Aorta (tissue), 5 donors: ENCODE measurements at places on chromosomes 12 and 14.

GRCh38 chr14:68578597-68578996, 214.3 kb downstream of the ZFP36L1 start:
- DNase-seq: no peak

DNA sequence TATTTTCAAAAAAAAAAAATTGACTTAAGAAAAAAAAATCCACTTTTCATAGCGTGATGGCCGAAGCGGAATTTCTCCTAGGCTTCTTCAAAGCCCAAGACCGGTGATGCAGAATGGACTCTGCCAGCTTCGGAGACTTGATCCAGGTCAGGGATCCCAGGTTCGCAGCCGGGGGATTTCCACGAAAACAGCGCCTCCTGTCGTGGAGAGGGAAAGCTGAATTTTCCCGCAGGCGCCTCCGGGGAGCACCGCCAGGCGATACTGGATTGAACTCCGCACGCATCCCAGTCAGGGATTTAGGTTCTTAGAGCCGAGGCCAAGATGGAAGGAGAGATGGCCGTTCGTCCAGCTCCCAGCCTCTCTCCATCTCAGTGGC, 2.1 kb downstream of the TTC6 start:
- DNase-seq: no peak

GRCh38 chr14:68696721-68697495, 96.0 kb downstream of the ZFP36L1 start:
- DNase-seq: peak; percentile 37

GRCh38 chr12:113770389-113770865, 195.7 kb downstream of the RBM19 start:
- no peak for DNase-seq

GRCh38 chr12:53579545-53579955, 46.6 kb downstream of the ATF7 start:
- DNase-seq: no peak

DNA sequence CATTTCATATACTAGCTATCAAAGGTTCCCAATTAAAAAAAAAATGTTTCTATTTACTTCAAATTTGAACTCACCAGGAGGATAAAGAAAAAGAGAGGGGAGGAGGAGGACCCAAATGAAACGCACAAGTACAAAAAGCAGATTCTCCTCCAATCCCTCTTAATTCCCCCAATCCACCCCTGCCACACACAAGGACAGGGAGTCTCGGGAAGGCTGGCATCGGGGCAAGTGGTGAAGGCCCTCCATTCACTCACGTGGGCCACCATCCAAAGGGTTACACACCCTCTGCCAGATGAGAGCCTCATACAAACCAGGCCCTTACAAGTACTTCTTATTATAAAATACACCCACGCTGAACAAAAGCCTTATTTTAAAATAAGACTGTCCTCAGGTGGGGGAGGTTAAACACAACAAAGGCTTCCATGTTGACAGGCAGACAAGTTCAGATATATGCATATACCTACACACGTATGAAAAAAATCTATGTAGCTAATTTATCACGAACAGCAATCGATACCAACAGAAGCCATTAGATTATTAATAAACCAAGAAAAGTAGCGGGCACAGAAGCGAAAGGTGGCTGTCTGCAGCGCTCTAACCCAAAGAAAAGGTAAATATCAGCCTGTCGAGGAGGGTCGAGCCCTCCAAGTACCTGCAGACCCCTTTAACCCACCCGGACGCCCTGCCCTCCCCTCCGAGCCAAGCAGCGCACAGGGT, 1.5 kb downstream of the ATP2B1 start:
- DNase-seq: peak; percentile 54

DNA sequence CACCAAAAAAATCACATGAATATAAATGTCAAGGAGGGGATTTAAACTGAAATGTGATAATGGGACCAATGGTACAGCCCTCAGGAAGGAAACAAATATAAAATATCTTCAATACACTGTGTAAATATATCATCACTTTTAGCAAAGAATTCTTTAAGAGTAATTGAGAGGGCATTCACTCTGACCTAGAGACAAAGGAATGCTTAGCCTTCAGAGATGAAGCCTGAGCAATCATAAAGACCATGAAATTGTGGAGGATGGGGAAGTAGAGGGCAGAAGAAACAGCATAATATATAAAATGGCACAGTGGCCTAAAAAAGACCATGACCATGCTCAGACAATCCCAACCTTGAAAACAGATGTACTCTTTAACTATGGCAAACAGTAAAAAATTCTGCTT, 20.4 kb downstream of the YAF2 start:
- DNase-seq: no peak

DNA sequence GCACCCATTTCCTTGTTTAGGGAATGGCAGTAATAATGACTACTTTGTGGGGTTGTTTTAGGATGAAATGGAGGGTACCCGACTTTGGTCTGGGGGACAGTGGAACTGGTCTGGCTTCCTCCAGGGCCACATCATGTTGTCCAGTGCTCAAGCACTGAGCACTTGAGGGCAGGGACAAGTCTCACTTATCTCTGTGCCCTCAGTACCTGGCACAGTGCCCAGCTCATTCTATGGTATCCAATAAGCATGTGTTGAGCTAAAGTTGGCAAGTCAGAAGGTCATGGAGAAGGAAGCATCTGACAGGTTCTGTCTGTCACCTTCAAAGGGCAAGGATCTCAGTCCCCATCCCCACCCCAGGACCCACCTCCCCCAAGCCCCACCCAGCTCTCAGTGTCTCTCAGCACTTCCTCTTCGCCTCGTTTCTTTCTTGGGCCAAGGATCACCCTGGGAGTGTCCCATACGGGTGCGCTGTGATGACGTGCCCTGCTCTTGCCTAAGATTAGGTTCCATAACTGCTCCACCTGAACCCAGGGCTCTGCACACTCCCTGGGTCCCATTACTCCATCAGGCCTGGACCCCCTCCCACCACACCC, 24.3 kb upstream of the TMEM106C start:
- no peak for DNase-seq

- no peak for DNase-seq
These were observed 746.6 kb downstream of the LRFN5 start for GRCh38 chr14:42353315-42353714.

GRCh38 chr14:22131749-22132476, 457.1 kb downstream of the DAD1 start:
- no peak for DNase-seq

DNA sequence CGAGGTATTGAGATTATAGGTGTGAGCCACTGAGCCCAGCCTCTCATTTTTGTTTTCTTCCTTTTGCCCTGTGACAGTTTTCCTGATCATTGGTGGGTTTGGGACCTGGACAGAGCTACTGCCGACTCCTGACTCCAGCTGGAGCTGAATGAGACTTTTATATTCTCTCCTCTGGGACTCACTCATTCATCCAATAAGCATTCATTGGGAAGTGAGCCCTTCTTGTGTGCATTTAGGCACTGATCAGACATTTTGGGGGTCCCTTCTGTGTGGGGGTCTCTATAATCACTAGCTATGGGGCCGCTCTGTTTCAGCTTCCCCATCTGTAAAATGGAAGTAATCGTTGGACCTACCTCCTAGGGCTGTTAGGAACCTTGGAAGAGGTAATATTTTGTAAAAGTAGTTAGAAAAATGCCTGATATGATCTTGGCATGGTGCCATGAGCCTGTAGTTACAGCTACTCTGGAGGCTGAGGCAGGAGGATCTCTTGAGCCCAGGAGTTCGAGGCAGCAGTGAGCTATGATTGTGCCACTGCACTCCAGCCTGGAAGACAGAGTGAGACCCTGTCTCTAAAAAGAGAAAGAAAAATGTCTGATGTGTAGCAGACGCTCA, 7.2 kb downstream of the SH2B3 start:
- DNase-seq: no peak

DNA sequence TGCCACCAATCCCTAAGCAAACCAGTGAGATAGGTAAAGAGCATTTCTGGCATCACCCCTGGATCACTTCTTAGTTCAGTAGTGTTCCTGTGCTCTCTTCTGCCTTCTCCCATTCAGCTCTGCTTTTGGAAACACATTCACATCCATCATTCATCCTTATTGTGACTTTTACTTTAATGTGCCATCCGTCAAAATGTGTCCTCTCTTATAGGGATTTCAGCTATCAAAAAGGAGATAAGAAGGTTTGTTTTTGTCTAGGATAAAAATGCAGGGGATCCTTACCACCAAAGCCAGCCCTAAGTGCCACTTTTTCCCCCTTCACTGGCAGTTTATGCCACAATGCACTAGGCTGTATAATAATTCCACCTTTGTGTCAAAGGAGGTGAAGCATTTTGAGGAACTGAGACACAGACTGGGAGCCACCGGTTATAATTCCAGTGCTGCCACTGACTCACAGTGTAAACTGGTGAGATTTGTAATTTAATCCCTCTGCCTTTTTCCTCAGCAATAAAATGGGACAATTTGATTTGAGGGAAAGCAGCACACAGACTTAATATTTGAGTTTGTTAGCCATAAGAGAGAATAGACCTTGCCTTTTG, 158.6 kb downstream of the PAX9 start:
- DNase-seq: no peak

- DNase-seq: no peak
These were observed 1183.7 kb upstream of the TMEM132C start for GRCh38 chr12:127083008-127083949.

DNA sequence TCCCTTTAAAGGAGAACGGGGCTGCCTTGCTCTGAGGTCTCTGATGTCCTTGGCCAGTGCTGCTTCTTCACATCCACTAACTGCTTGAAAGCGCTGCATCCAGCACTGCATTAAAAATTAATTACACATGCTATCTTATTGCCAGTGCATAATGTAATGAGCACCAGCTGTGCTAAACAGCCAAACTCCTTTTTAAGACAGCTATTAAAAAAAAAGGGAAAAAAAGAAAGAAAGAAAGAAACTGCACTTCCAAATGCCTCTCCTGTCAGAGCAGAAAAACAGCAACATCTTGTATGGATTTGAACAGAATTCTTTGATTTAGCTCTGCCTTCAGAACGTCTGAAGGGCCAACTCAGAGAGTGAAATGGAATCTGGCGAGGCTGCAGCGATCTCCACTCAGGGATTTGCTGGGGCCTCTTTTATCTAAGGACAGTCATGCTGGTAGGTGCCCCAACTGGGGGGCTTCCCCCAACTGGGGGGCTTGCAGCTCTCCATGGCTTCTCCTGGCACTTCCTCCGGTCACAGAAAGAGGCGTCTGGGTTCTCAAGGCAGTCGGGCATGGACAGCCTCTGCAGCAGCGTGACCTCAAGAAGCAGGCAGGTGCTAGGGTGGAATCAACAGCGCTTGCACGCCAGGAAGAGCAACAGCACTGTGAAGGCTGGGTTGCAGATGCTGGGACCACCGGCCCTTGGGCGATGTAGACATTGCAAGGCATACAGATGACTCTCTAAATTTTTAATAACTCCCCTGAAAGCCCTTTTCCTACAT, 46.4 kb downstream of the BCL11B start:
- no peak for DNase-seq

DNA sequence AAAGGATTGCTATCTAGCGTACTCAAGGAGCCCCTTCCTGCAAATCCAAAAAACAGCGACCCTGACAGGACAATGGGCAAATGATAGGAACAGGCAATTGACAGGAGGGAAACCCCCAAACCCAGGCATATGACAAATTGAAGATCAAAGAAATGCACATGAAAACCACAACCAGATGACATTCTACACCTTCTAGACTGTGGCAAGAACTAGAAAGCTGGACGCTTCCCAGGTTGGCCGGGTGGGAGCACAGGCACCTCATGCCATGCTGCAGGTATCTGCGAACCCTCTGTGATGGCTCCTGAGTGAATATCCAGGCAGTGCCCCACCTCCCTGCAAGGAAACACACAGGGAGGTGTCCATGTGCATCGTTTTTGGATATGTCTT, 37.1 kb downstream of the CMKLR1 start:
- no peak for DNase-seq

GRCh38 chr14:24674204-24674970, 40.4 kb upstream of the GZMB start:
- no peak for DNase-seq

DNA sequence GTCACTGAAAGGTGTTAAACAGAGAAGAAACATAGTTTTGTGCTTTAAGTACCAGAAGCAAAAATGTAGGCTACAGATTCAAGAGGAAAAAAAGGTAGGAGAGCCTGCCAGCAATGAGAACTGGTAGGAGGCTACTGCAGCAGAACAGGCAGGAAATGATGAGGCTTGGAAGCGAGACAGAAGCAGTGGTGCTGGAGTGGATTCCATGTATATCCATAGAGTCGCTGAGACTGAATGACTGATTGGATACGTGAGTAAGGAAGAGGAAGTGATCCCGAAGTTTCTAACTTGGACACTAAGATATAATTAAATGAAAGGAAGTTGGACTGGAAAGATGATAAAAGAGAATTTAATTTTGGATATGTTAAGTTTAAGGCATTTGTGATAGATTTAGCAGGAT, 45.0 kb upstream of the CCDC91 start:
- DNase-seq: no peak

DNA sequence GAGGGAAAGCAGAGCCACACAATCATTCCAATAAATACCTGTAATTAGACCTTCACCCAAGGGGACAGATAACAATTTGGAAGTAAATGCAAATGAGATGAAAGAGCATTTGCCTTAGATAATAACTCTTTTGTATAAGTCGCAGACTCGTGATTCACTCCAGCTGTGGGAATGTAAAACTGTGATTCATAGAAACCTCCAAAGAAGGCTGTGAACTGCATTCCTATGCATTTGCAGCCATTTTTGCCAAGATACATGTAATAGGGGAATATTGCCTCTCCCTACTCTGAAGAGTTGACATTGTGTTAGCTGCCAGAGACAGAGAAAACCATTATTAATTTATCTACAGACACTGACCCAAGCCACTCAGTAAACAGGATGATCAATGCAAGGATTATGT, 181.9 kb upstream of the ARHGAP5 start:
- no peak for DNase-seq

- no peak for DNase-seq
These were observed 61.7 kb downstream of the PPM1H start for GRCh38 chr12:62873116-62873825.

DNA sequence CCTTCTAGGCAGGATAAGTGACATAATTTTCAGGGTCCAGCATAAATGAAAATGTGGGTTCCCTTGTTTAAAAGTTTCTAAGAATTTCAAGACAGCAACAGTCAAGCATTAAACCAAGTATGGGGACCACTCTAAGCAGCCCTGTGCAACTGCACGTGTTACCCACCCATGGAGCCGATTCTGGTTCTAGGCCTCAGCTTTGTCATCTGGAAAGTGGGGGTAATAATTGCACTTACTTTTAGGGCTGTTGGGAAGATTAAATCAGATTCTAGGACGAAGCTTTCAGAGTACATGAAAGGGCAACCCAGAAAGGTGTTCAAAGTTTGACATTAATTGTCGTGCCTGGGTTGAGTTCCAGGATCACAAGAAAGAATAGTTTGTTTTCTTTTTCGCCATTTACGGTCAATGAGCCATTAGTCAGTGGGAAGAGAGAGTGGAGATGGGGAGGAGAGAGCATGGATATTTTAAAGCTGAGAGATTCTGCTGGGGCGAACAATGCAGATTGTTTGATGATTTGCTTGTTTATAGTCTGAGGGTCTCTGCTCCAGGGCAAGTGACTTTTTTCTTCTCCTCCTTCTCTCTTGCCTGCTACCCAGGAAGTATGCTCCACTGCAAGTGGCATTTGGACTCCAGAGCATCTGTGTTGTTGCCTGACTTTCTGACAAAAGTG, 10.7 kb upstream of the PPFIBP1 start:
- DNase-seq: no peak

GRCh38 chr12:49791700-49792099, 36.5 kb downstream of the NCKAP5L start:
- DNase-seq: peak; percentile 41

GRCh38 chr12:92529944-92530343, 172.8 kb upstream of the PLEKHG7 start:
- no peak for DNase-seq

GRCh38 chr14:36511981-36512584, 7.9 kb downstream of the NKX2-1 start:
- DNase-seq: no peak

- no peak for DNase-seq
These were observed 218.0 kb downstream of the DUSP6 start for GRCh38 chr12:89134213-89134770.

GRCh38 chr14:103220134-103220981, 97.1 kb downstream of the TNFAIP2 start:
- DNase-seq: peak; percentile 76
